ENCODE measurements at places on chromosomes 11 and 22.

- peak; percentile 71 for DNase-seq
Observed at GRCh38 chr22:21942407-21943343, 10.0 kb downstream of the PPM1F start.

DNA sequence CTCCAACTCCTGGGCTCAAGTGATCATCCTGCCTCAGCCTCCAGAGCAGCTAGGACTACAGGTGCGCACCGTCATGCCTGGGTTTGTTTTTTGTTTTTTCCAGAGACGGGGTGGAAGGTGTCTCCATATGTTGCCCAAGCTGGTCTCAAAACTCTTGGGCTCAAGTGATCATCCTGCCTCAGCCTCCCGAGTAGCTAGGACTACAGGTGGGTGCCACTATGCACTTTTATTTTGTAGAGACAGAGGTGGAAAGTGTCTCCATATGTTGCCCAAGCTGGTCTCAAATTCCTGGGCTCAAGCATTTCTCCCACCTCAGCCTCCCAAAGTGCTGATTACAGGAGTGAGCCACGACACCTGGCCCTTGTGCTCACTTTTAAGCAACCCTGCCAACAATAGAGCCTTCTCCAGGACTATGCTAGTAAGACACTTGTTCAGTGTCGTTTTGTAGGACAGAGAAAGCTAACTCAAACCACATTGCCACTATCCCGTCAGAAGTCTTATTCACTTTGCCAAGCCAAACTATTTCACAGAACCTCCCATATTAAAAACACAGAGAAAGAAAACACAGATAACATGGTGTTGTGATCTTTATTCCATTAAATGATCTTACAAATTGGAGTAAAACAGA, 9.4 kb upstream of the PLAAT3 start:
- no peak for DNase-seq

GRCh38 chr22:30943368-30943767, 25.2 kb downstream of the MORC2 start:
- DNase-seq = no peak

DNA sequence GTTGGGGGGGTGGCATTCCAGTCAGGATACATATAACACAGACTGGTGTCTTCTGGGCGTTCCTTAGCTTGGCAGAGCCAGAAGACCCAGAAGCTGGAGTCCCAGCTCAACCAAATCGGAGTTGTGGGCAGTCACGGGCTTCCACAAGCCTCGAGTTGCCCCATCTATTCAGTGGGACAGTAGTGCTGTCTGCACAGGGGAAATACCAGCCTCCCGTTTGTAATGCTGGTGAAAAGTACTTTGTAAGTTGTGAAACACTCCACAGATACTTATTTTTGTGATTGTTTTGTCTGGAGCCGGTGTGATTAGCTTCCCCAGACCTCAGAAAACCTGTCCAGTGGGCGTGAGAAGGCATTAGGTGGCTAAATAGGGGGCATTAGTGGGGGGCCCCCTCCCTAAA, 13.6 kb downstream of the DGKZ start:
- DNase-seq = no peak

- no peak for DNase-seq
Observed at GRCh38 chr11:1574238-1574932, 2.3 kb upstream of the DUSP8 start.

GRCh38 chr11:114130115-114130576, 70.6 kb downstream of the ZBTB16 start:
- no peak for DNase-seq

GRCh38 chr11:20070459-20070858, 89.8 kb downstream of the DBX1 start:
- no peak for DNase-seq

GRCh38 chr11:60482361-60482760, 10.2 kb upstream of the MS4A12 start:
- DNase-seq = no peak

- no peak for DNase-seq
Observed at GRCh38 chr11:29251738-29252137, 765.1 kb downstream of the KCNA4 start.
